NCI-H446 (cell line): ENCODE measurements at places on chromosomes 7 and 10.

GRCh38 chr10:6023661-6024333, 38.4 kb downstream of the IL2RA start:
- DNase-seq: no peak

DNA sequence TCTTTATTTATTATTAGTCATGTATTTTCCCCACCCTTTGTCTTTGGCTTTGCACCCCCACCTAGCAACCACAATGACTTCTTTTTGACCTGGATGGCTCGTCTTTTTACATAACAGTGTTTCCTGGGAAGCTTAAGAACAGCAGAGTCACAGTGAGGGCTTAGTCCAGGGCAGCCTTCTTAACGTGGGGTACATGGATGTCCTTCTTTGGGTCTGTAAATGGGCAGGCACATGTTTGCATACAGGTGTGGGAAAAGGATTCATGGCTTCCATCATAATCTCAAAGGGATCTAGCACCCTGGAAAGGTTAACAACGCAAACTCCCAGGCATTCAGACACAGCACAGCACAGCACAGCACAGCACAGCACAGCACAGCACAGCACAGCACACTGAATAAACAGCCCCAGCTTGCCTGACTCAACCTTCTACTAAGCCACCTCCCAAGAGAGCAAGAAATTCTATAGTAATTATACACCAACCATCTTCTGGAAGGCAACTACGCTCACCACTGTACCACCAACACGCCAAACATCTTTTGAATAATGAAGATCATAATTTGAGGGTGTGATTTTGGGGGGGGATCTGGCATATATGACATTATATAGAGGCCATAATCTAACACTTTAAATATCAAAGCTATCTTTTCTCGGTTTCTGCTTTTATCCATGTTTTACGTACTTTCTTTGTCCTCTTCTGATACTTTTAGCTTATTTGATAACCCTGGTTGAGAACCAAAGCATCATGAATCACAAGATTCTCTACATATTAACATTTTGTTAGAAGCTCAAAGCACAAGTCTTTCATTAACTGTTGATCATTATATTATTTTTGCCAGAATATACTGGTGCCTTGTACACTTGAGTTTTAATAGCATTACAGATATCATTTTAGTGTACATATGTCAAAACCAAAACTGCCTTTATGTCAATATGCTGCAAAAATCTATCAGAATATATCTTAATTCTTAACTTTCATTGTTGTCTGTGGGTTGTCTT, 177.2 kb upstream of the KLF14 start:
- no peak for DNase-seq

GRCh38 chr7:24851786-24852185, 94.5 kb upstream of the GSDME start:
- DNase-seq: no peak

DNA sequence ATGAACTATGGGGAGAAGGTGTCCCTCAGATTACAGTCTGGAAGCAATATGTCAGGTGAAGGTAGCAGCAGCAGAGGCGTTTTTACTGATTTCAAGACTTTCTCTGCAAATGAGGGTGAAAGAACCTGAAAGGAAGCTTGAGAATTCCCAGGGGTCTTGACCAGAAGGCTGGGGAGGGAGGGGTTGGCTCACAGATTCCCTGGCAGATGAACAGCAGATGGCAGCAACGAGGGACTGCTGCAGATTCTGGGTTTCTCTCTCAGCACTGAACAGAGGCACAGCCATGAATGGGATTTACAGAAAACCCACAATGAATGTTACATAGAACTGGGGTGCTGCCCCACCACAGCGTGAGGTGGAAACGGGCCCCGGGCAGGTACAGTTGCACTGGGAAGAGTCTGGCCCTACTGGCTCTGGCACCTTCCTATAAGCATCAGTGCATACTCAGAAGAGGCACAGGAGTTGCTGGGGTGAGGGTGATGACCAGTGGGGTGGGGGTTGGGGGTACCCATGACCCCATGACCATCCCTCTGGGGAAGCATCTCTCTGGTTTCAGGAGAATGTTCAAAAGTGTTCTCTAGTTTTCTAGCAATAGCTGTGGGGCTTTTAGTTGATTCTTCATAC, 317.8 kb downstream of the SH2D4B start:
- DNase-seq: no peak

GRCh38 chr7:9407816-9408215, 974.4 kb downstream of the NXPH1 start:
- DNase-seq: no peak

DNA sequence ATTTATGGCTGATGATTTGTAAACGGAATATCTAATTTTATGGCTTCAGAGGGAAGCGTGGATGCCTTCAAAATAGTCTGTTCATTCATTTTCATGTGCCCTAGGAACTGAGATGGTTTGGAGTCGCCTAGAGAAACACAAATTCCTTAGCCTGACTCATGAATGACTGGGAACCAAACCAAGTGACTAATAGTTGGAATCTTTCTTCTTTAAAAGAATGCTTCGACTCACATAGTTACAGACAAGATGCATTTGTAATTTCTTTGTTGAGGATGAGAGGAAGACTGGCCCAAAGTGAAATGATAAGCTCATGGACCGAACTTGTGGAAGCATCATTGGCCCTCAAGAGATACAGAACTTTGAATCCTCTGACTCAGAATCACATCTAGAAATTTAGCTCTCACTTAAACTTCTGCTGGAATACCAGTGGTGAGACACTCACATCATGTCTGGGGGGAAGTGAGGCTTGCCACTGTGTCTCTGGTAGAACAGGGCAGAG, 1107.2 kb downstream of the NRG3 start:
- no peak for DNase-seq

DNA sequence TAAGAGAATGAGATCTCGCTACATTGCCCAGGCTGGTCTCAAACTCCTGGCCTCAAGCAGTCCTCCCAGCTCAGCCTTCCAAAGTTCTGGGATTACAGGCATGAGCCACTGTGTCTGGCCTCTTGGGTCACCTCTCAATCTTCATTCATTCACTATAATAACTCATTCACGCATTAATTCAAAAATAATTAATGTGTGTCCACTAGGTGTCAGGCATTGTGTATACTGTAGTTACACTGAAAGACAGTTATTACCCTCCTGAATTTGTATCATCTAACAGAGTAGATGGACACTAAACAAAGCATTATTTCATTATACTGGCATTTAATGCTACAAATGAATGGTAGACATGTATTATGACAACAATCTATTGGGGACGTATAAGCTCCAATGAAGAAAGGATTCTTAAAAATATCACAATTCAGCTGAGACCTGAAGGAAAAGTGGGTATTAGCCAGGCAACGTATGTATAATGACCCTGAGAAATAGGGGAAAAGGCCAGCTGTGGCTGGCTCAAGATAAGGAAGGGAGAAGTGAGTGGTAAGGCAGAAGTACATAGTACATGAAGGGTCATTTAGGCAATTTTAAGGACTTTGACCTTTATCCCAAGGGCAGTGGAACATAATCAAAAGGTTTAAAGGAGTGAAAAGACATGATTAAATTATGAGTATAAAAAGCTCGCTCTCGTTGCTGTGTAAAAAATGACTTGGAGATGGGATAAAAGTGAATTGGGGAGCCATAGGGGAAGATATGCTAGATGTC, 150.7 kb downstream of the BTAF1 start:
- no peak for DNase-seq
